Temporal lobe (tissue), 4 donors: ENCODE measurements at places on chromosomes 4 and X. TPM values are rescaled to one million over a fixed set of nuclear protein-coding genes. Genes with fewer than 3 reads are reported as not detected.

SSX5 gene
- not detected for total RNA-seq

TMEM271 gene
- total RNA-seq, result 11.6 TPM

NMU gene
- total RNA-seq, result 1.7 TPM

SAGE1 gene
- total RNA-seq, result not detected

TRIM60 gene
- total RNA-seq, result not detected

ANK2 gene
- 574 TPM for total RNA-seq

F11 gene
- total RNA-seq, result 0.25 TPM

SFRP2 gene
- total RNA-seq, result 2.7 TPM

TRIM75 gene
- not detected for total RNA-seq

USP26 gene
- not detected for total RNA-seq
